ENCODE measurements at places on chromosomes 7 and 10.

GRCh38 chr7:114087653-114088469, 169.1 kb upstream of the PPP1R3A start:
- DNase-seq: no peak

- DNase-seq: no peak
Measured at GRCh38 chr7:112876877-112877276, 86.7 kb upstream of the TMEM168 start.

DNA sequence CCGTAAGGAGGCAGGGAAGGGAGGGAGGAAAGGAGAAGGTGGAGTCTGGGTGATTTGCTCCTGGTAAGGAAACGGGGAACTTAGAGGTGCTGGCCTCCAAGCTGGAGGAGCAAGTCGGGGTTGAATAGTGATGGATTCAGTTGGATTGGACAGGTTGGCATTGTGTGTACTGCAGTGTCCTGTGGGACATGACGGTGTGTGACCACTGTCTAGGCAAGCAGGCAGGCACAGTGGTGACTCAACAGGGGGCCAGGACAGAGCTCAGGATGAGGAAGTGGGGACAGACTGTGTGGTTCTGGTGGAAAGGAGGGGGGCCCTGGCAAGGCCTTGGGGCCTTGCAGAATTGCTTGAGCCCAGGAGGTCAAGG, 48.8 kb downstream of the COL26A1 start:
- no peak for DNase-seq

- no peak for DNase-seq
Measured at GRCh38 chr10:3119796-3120459, 52.6 kb downstream of the PFKP start.

GRCh38 chr7:27605283-27605682, 57.4 kb downstream of the HIBADH start:
- no peak for DNase-seq

DNA sequence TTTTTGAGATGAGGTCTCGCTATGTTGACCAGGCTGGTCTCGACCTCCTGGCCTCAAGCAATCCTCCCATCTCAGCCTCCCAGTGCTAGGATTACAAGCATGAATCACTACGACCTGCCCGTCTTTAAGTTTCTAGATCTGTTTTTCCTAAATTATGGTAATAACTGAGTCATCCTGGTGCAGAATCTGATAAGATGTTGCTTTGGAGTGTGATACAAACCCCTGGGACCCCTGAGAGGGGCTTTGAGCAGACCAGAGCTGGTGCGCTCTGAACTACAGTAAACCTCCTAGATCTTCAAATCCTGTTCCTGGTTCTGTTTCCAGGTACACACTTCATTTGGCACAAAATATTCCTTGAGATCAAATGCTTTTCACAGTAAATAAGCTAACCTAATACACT, 34.2 kb downstream of the RPP38 start:
- DNase-seq: no peak

- DNase-seq: no peak
Measured at GRCh38 chr7:22664988-22665798, 61.8 kb upstream of the IL6 start.

DNA sequence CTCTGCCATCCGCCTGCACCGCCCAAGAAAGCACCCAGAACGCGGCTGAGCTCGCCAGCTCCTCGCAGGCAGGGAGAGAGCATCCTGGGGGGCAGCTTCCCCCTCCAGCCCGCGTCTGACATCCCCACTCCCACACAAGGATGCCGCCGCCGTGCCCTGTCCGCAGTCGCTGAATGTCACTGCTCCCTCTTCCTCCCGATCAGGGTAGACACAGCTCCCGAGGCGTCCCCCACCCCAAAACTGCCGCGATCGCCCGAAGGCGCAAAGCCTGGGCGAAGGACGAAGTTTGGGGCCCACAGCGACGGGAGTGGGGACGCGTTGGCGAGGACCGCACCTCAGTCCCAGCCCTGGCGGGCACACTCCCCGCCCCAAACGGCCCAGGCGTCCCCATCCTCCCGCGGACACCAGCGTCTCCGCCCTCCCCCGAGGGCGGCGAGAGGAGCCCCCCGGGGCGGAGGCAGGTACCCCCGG, 1.5 kb upstream of the KAT6B start:
- DNase-seq: no peak

DNA sequence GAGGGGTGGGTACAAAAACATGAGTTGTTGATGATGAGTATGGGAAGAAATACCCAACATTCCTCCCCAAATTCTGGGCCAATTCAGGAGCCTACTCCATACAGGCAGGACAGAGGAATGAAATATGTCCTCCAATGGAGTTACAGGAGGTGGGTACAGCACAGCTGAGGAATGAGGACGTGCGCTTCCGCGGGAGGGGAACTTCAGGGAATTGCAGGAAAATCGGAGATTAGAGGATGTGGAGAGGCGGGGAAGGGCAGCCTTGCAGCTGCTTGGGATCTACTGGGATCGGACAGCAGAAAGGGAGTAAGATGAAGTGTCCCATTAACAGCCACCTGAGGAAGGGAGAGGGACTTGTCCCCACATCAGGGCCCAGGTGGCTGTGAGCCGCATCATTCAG, 50.2 kb downstream of the PDIA4 start:
- DNase-seq: no peak

GRCh38 chr10:29643771-29644501, 9.2 kb upstream of the SVIL start:
- no peak for DNase-seq

DNA sequence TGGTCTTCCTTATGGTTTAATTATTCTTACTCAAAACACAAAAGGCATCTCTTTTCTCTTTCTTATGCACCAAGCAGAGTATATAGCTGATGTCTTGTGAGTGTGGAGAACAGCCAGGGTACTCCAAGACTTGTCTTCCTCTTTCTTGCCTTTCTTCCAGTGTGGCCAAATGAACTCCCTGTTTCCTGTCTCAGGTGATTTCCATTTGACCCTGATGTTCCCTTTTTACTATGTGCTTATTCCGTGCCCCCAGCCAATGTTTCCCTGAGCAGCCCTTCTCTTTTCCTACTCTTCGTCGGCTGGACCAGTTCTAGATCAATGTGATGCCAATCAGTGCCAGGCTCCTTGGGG, 12.6 kb downstream of the OR9A4 start:
- no peak for DNase-seq

DNA sequence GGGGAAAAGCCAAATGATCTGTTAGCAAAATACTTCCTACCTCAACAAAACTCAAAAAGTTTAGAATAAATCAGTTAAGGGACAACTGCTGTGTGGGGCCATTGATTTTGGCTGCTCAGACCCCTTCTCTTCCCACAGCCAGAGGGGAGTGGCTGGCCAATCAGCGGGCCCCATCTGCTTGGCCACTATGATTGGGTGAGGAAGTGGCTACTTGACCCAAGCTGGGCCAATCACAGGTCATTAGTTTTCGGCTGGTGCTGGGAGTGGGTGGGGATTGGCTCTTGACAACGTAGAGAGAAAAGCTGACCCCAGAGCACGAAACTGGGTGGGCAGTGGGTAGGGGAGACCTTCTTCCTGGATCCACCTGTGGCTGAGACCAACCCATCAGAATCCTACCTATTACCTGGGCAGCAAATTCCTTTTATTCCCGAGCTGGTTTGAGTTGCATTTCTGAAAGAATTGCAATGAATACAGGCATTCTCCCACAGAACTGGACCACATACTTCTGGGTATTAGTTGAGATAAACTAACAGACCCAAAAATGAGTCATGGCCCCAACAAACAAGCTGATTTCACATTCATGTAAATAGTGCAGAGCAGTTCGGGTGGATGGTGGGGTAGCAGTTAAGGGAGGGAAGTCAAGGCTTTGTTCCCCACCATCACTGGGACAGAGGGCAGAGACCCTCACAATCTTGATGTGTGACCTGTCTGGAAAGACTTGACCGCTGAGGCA, 35.6 kb upstream of the HMX3 start:
- DNase-seq: no peak

GRCh38 chr7:19610194-19610943, 98.5 kb downstream of the POLR1F start:
- DNase-seq: no peak

DNA sequence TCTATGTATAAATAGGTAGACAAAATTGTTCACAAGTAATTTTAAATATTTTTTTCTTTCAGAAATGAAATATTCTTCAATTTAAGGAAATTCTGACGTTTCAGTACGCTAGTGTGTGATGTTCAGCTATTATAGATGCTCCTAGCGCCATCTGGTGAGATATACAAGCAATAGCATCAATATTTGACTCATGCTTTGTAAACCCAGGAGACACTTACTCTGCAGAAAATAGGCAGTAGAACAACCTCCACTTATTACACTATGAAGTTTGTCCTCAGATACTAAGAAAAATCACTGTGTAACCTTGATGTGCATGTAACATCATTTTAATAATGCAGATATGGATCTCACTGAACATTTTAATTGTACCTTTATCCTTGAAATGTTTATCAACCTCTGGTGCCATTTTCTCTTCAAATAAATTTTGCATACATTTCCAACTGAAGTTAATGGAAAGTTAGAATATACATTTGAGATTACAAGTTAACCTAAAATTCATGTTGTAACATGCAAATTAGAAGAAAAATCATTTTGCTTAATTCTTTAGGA, 151.5 kb upstream of the FAM3C start:
- DNase-seq: peak; percentile 33

DNA sequence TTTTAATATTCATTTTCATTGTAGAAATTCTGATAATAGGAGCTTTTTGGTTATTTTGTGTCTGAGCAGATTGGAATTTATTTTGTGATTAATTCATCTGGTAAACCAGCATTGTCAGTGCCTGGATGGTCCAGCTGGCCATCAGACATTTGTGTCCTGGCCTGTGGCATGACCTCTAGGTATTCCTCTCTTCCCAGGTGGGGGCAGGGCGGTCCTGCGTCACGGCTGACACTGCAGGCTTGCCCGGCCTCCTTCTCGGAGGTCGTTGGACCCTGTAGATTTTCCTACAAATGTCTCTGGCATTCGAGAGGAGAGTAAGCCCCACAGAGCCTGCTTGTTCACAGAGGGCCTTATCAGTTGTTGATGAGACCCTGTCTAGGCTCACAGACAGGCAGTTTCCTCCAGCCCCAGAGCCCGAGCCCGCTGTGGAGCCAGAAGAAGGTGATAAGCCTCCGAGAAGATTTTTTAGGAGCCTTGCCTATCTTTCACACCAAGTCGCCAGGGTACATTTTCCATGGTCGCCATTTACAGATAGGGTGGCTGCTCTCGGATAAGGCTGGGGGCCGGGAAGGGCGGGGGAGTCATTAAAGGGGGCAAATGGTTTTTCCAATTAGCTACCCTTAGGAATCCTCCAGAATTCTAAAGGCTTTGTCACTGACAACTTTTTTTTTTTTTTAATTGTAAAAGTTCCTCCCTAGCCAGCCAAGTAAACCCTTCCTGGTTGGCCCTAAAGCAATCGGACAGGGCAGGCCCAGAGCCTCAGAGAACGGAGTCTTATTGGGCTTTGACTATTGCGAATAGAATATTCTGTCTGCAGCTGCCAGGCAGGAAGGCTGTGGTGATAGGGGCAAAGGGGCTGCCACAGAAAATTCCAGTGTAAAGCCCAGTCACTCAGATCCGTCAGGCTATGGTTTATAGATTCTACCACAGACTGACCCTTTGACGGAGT, 78.1 kb upstream of the TBX20 start:
- DNase-seq: no peak

DNA sequence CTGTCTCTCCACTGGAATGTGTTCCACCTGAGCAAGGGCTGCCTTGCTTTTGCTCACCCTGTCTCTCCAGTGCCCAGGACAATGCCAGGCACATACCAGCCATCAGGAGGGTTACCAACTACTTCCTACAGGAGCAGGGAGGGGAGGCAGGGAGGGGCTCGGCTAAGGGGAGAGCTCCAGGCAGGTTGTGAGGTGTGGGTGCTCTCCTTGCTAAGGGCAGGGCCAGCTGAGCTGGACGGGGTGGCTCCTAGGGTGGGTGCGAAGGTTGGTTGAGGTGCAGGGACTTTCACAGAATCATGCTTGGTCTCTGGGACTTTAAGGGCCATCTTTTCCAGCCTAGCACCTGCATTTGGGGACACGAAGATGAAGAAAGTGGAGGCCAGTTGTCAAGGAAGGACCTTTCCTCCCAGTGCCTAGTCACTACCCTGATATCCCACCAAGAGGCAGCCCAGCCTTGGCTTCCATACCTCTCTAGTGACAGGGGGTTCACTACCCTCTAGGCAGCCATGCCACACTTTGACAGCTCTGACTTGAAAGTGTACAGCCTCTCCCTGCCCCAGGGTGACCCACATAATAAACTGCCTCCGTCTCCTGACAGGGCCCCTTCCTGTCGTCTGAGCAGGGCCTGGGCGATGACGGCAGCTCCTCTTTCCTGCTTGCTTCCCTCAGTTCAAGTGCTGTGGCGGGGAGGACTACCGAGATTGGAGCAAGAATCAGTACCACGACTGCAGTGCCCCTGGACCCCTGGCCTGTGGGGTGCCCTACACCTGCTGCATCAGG, 46.5 kb downstream of the TSPAN15 start:
- DNase-seq: no peak

DNA sequence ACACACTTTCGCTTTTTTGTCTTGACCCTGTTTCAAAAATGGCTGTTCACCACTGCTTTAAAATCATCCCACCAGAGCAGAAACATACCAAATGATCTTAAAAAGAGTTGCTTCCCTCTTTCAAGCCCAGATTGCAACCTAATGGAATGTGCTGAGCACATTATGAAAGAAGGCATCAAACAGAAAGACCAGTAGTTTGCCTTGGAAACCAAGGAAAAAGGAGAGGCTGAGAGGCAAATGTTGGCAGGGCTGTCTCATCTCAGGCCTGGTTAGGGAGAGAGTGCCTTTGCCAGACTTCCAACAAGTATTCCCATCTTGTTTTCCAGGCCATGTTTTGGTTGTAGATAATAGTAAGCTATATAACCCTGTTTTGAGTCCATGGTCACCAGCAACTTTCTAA, 64.3 kb downstream of the ABCB4 start:
- DNase-seq: no peak

GRCh38 chr7:33714208-33714607, 191.1 kb upstream of the BMPER start:
- DNase-seq: no peak

DNA sequence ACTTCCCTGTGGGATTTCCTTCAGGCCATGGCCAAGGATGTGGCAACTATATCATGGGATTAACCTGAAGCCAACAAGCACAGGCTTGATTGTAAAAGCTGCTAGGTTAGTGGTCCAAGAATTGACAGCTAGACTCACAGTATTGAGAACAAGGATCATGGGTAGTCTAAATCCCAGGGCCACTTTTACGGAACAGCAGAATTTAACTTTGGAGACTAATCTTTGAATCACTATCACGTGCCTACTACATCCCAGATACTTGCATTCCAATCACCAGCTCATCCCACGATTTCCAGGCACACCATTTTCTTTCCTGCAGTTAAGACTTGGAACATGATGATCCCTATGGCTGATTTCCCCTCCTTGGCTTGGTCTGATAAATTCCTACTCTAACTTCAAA, 65.6 kb upstream of the ADO start:
- DNase-seq: no peak

Data from NCI-H1436 treated with DMSO at 0.1 percent for 48 hours (cell line).